Astrocyte of the cerebellum (primary cell): ENCODE measurements at places on chromosomes 2 and 18.
A peak's percentile ranks its signal among the peaks of the same experiment; 100 is the strongest.

DNA sequence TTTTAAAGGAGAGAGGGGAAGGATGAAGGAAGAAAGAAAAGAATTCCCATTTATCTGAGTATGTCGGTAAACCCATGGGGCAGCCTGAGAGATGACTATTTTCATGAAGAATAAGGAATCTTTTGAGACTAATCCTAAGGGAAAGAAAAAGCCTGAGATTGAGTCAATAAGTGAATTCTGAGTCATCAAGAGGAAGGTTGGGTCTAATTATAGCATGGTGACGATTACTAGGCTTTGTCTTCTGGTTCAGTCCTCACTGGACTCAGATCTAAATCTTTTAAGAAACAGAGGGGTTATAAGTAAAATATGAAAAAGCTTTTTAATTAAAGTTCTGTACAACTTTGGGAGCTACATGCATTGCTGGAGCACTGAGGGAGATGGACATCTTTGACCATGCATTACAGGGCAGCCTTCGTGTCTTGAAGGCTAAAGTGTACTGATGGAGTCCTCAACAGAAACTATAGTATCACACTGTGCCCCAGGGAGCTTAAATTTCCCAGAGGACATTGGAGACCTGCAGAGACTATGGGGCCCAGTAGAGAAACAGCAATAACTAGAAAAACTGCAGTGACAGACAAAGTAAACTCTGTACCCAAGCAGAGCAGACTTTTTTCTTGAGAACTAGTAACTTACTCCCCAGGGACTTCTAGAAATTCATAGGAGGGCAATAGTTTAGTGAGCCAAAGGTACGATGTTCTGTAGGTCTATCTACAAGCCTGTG is 260.9 kb downstream of the RAD51AP2 start:
- no peak for DNase-seq

GRCh38 chr2:20104900-20105545 is 53.6 kb upstream of the LAPTM4A start:
- DNase-seq: no peak

DNA sequence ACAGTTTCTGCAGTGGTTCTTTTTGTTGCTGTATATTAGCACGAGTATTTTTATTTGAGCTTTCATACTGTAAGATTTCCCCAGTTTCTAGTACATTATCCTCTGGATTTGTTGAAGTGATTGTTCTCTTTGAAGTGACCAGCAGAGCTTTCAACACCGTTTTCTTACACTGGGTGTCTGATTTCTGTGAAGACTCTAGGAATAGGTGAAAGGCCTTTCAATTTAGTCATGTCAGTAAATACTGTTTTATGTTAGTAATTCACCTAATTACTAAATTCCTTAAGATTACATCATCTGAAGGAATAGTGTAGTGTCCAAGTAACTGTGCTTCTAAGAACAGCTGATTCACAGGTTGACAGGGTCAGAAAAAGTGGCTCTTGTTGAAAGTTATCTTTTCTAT is 2.3 kb downstream of the PPM1B start:
- peak; percentile 24 for DNase-seq

DNA sequence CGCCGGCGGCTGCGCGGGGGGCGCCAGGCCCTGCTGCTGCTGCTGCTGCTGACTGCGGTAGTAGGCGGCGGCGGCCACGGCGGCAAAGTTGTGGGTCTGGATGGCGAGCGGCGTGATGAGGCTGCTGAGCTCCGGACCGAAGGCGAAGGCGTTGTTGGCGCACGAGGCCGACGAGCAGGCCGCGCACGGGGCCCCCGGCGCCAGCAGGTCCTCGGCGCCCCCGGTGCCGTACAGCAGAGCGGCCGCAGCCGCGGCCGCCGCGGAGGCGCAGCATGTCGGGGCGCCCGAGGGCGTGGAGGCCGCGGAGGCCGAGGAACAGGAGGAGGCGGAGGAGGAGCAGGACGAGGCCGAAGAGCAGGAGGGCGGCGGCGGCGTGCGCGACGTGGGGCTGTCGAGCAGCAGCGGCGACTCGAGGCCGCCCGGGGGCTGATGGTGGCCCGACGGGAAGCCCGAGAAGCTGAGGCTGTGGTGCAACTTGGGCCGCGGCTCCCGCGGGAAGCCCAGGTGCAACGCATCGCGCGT is 1.8 kb downstream of the ZFP36L2 start:
- DNase-seq: no peak

DNA sequence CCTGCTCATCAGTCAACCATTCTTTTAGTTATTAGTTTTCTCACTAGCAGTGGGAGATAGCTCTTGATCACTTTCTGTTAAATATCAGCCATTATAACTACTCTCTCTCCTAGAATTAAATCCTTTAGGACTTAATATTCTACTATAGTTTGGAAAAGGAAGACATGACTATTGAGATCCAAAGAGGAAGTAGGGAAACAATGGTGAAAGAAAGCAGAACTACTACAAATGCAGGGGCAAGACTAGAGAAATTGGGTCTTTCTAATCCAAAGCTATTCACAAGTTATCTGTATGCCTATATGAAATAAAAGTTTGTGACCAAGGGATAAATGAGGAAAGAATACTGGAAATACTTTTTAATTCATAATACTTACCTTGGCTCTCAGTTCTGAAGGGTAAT is 65.1 kb downstream of the SRBD1 start:
- DNase-seq: no peak

DNA sequence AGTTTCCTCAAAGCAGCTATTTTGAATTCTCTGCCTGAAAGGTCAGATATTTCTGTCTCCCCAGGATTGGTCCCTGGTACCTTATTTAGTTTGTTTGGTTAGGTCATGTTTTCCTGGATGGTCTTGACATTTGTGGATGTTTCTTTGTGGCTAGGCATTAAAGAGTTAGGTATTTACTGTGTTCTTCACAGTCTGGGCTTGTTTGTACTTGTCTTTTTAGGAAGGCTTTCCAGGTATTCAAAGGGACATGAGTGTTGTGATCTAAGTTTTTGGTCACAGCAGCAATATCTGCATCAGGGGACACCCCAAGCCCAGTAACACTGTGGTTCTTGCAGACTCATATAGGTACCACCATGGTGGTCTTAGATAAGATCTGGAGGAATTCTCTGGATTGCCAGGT is 11.8 kb downstream of the MYO3B start:
- no peak for DNase-seq

DNA sequence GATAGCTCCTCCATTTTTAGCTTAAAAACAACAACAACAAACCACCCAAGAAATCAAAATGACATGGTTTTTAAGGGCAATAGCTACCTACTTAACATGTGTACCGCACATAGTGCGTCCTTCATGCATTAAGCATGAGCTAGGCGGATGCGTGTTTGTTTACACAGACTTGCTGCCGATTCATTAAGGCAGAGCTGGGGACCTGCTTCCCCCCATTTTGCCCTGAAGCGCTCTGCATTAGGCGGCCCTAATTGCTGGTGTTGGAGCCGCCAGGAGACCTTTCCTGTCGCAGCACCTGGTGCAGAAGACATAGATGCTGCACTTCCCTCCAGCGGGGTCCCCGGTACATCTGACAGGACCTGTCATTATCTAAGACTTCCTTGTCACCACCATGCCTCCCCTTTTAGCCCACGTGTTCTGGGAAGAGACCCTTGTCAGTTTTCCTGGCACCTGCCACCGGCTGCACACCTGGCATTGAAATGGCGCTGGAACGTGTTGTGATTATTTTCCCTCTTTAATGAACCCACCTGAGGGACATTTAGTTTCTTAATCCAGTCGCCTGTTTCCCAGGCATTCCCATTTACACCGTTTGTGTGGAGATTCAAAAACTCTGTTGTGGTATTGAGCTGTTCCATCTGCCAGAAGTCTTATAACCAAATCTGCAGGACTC is 261.1 kb upstream of the RAB12 start:
- no peak for DNase-seq

DNA sequence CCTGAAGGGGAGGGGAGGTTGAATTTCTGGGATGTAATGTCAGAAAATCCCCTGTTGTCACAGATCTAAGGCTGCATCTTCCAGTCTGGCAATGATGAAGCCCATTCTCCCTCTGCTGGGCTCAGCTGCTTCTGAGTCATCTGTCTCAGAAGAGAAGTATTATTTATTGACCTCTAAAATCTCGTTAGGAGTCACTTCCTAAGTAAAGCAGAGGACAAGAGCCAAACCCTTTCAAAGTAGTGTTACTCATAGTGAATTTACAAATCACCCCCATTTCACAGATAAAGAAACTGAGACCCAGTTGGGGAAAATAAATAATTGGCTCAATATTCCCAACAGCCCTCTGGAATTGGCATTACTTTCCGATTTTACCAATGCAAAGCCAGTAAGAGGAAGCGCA is 167.3 kb upstream of the SKOR2 start:
- DNase-seq: no peak

DNA sequence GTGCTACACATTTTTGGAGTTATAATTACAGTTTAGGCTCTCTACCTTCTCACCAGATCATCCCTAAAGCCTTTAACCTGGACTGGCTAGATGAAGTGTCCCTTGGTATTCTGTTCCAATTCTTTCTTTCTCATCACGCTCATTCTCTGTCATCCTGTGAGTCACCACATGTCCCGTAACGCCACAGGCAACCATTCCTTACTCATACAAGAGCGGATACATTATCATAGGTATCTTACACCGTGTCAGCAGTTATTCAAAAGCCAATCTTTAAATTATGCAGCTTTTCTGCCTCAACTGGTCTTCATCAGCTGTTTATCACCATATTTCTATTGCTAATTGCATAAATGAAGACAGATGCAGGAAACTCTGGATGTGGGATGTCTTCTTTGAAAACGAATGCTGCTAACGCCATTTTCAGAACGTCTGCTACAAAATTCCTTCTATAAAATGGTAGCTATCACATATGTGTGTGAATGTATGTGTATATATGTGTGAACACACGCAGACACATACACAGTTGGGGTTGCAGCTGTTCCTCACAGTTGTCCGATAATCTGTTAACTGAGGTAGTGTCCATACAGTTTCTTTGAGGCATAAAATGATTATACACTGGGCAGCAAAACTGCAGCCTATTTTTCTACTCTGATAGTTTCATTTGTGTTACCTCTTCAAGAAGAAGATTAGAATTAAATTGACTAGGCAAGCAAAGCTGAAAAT is 47.9 kb downstream of the EML6 start:
- no peak for DNase-seq

GRCh38 chr2:47251404-47251675 is 96.2 kb upstream of the STPG4 start:
- no peak for DNase-seq

- no peak for DNase-seq
These were observed 110.1 kb upstream of the FBXO11 start for GRCh38 chr2:48016225-48017019.

DNA sequence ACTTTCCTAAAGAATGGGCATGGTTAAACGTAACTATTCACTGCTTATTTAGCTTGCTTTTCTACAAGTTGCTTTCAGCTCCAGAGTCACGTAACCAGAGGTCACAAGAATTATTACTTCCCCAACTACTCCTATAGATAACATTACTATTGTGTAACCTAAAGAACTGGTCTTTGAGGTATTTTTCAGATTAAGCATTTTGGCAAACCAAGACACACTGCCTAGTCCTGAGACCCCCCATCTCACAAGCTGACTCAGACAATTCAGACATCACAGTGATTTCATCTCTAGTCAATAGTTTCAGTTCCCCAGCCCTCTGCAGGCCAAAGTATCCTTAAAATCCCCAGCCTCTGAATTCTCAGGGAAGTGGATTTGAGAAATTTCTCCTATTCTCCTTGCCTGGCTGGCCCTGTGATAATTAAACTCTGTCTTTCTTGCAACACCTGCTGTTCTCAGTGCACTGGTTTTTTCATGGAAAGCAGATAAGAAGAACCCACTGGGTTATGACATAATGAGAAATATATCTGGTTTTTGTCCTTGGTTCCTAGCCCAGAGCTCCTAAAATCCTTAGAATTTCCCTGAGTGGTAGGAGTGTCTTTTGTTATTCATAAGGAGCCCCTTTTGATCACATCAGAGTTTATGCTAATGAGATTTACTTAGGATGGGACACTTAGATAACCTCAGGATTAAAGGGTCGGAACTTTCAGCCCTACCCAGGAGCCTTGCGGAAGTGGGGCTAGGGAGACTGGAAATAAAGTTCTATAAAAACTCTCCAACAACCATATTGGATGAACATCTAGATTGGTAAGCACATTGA is 1310.8 kb upstream of the CHAC2 start:
- DNase-seq: no peak

- DNase-seq: peak; percentile 50
These were observed 312.7 kb downstream of the TCF4 start for GRCh38 chr18:55275039-55275901.

- DNase-seq: no peak
These were observed 15.8 kb downstream of the OTOF start for GRCh38 chr2:26462100-26462499.

DNA sequence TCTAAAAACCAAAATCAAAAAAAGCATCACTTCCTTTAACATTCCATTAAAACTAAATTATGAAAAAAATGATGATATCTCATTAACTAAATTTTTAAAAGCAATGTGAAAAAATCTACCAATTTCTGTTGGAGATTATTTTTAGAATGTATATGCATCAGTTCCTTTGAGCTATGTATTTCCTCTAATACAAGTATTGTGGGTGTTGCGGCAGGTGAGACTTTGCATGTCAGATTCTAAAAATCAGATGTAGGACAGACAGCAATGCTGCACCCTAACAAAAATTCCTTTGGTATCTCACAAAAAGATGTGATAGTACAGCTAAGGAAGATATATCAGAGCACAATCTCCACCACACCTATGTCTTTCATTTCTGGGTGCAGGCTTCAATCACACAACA is 6.8 kb downstream of the MBD2 start:
- DNase-seq: no peak

GRCh38 chr18:12786669-12787068 is 83.8 kb downstream of the PSMG2 start:
- DNase-seq: no peak

DNA sequence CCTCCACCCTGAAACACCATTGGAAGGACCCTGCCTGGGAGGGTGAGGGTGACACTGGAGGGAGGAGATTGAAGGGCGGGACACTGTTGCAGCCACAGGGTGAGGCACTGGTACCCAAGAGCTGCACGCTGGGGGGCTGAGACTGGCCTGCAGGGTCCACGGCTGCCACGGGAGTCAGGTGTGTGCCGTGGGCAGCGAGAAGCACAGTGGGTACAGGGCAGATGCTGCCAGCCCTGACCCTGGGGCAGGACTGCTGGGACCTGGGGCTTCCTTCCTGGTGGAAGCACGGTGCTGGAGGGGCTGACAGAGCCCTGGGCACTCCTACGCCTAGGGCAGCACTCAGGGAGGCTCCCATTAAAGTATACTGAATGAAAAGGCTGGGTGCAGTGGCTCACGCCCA is 16.6 kb downstream of the CYS1 start:
- no peak for DNase-seq

DNA sequence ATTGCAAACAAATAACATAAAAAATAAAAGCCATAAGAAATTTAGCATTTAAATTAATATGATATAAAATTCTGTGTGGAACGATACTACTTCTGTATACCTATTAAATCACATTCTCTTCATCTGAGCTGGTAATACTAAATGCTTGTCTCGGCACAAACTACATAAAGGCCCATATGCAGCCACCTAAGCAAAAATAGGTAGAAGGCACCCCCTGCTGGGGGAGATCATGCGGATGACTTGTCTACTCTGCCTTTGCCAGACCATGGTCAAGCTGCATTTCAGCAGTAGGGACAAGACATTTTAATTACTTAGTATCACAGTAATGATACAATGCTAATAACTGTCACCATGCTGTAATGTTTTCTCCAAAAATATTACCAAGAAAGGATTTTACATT is 108.0 kb downstream of the CDH19 start:
- DNase-seq: peak; percentile 4

GRCh38 chr2:182821182-182821581 is 45.3 kb downstream of the FRZB start:
- DNase-seq: no peak

- peak; percentile 66 for DNase-seq
These were observed at the start of gene RAB27B for GRCh38 chr18:54828281-54828881. Gene RAB27B (plus strand): TSS chr18:54828477. CDS start chr18:54877586, 49,109 bp downstream.
